ENCODE measurements at places on chromosomes 7 and 10. TPM values are rescaled to one million over a fixed set of nuclear protein-coding genes. Genes with fewer than 3 reads are reported as not detected.

Gene STEAP4
- total RNA-seq, result 0.15 TPM

Gene SDK1
- total RNA-seq, result 0.05 TPM

Gene INMT
- total RNA-seq, result 0.32 TPM

Gene CNPY1
- total RNA-seq, result not detected

Gene ZNF425
- total RNA-seq, result 2.1 TPM

DNA sequence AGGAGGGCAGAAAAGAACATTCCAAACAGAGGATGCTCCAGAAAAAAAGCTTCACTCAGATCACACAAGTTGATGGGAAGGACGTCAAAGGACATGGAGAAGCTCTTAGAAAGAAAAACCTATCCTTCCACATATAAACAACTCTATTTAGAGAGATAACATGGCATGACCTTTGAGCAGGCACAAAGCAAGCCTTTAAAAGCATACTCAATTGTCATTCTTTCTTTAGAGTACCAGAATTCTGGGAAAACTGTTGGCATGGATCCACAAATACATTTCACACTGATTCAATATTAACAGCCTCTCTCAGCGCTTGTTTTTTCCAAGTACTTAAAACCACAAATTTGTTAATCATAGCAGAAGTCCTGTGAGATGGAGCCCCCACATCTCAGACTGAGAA lies 7.3 kb upstream of the ABLIM1 start:
- no peak overlapping the region for H3K4me3 ChIP-seq
- peaks cover 23% of the 10 kb centered on the region for H3K27me3 ChIP-seq
- no peak for DNase-seq
- no peak overlapping the region for H3K27ac ChIP-seq
- no peaks in the 10 kb centered on the region for H3K4me1 ChIP-seq

- peak overlapping the region; percentile 1 for H3K4me3 ChIP-seq
- peaks cover 36% of the 10 kb centered on the region for H3K4me1 ChIP-seq
- H3K27me3 ChIP-seq, result no peaks in the 10 kb centered on the region
- H3K27ac ChIP-seq, result peak overlapping the region; percentile 14
- H3K36me3 ChIP-seq, result no peaks in the 10 kb centered on the region
- DNase-seq, result no peak
These were observed 6.7 kb downstream of the LAMB1 start for GRCh38 chr7:107996072-107996882.

- no peaks in the 10 kb centered on the region for H3K27me3 ChIP-seq
- no peaks in the 10 kb centered on the region for H3K36me3 ChIP-seq
- H3K4me1 ChIP-seq, result peaks cover 34% of the 10 kb centered on the region
- DNase-seq, result peak; percentile 40
These were observed 32.2 kb upstream of the COL13A1 start for GRCh38 chr10:69769395-69769992.

DNA sequence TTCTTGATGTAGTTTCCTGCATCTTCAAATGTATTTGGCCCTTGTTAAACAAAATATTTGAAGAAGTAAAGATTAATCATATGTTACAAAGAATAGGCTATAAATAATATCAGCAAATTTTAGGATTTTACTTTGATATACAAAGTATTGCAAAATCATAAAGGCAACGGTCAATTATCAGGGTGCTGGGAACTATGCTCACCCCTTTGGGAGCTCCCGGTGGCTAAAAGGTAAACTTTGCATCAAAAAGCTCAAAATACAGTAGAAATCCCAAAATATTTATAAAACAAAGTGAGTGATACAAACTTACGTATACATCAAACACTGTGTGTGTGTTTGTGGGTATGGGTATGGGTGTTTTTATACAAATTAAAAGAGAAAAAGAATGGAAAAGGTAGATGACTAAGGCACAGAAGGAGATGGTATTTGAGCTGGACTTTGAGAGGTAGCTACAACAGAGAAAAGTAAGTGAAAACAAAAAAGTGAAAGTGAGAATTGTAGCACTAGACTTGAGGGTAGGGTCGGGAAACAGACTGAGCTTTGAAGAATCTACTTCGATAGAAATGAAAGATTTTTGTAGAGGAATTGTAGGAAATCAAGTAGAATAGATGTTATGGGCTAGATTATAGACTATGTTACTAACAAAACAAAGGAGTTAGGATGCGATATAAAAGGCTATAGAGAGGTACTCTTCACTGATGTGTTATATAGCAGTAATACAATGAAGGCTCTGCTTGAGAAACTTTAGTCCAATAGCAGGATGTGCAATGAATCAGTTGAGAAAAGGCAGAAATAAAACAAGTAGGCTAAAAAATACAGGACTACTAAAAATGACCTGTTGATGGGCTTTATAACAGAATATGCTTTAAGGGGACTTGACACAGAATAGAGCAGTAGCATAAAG lies 52.8 kb downstream of the GNAT3 start:
- H3K4me3 ChIP-seq, result no peak overlapping the region
- DNase-seq, result no peak
- no peak overlapping the region for H3K27ac ChIP-seq
- no peaks in the 10 kb centered on the region for H3K36me3 ChIP-seq
- H3K4me1 ChIP-seq, result no peaks in the 10 kb centered on the region

DNA sequence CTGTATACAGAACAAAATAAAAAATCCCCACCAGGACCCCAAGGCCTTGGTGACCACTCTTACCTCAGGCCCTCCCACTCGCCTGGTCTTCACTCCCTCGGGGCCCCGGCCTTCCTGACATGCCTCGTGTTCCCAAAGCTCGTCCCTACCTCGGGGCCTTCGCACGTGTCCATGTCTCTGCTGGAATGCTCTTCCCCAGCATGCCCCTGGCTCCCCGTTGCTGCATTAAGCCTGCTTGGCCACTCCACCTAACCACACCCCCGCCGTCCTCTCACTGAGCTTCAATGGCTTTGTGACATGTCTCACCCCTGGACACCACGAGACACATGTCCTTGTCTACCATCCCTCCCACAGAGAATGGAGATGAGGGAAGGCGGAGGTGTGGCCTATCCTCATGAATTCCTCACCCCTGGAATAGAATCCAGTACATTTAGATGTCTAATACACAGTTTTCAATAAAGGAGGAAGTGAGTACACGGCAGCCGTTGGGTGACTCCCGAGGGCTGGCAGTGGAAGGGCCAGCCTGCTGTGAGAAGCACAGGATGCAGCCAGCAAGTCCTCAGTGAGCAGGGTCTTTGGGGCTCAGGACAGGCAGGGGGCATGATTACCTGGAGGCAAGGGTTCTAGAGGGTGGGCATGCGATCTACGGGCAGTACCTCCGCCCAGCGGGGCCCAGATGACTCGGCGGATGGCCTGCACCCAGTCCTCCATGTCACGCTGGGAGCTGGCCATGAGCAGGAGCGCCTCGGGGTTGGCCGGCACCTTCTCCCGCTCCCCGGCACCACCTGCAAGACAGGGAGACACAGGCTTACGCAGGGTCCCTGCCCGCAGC lies 125.7 kb downstream of the ARHGAP22 start:
- no peak overlapping the region for H3K27ac ChIP-seq
- no peaks in the 10 kb centered on the region for H3K36me3 ChIP-seq
- H3K27me3 ChIP-seq, result no peaks in the 10 kb centered on the region
- H3K4me3 ChIP-seq, result no peak overlapping the region

DNA sequence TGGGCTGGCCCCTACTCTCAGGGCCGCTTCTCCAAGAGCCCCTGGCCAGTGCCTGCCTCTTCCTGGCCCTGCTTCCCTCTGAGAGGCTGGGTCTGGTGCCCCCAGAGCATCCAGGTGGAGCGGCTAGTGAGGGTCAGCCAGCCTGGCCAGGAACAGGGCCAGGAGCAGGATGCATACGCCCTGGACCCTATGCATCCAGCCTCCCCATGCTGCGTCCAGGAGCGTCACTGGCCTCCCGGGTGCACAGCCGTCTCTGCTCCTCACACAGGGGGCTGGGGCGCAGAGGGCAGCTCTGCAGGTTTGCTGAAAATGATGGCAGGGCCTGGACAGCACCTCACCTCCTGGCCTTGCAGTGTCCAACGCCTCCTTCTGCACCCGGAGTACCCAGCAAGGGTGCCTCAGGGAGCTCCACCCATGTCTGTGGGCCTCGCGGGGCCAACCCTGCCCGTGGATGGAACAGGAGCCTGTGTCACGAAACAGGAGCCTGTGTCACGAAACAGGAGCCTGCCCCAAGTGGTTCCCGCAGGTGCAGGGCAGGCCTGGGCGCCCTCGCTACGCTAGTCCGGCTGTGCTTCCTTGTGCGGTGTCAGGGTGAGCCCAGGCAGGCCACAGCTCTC lies 246.2 kb upstream of the PPP2R2D start:
- DNase-seq, result no peak
- H3K27me3 ChIP-seq, result no peaks in the 10 kb centered on the region
- no peak overlapping the region for H3K27ac ChIP-seq
- H3K4me3 ChIP-seq, result no peak overlapping the region
- no peaks in the 10 kb centered on the region for H3K36me3 ChIP-seq
- H3K4me1 ChIP-seq, result no peaks in the 10 kb centered on the region

DNA sequence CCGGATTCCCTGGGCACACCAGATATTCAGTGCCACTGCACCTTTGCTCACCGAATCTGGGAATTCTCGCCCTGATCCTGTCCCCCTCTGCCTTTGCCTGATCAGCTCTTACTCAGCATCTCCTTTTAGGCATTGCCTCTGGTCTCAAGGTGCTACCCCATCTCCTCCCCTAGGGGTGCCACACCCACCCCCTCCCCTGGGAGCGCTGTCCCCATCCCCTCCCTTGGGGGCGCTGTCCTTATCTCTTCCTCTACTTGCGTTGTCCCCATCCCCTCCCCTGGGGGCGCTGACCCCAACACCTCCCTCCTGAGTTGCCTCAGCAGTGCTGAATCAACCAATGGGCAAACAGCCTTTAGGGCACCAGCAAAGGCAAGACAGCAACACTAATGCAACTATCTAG lies 686.9 kb upstream of the FOXK1 start:
- H3K36me3 ChIP-seq, result no peaks in the 10 kb centered on the region
- no peaks in the 10 kb centered on the region for H3K4me1 ChIP-seq
- no peak for DNase-seq
- H3K27ac ChIP-seq, result no peak overlapping the region
- H3K27me3 ChIP-seq, result 0 out of 2 replicates have a peak, but pooled peaks cover 5% of the 10 kb centered on the region

GRCh38 chr10:121974019-121974534 lies 940 bp downstream of the NSMCE4A start:
- H3K27ac ChIP-seq, result peak overlapping the region; percentile 99
- H3K36me3 ChIP-seq, result peaks cover 8% of the 10 kb centered on the region
- H3K4me1 ChIP-seq, result peaks cover 13% of the 10 kb centered on the region
- no peaks in the 10 kb centered on the region for H3K27me3 ChIP-seq
- peak overlapping the region; percentile 83 for H3K4me3 ChIP-seq

- no peaks in the 10 kb centered on the region for H3K27me3 ChIP-seq
- H3K4me3 ChIP-seq, result peak overlapping the region; percentile 71
- H3K36me3 ChIP-seq, result peaks cover 9% of the 10 kb centered on the region
- H3K27ac ChIP-seq, result peak overlapping the region; percentile 97
These were observed 1.8 kb downstream of the LRCH4 start for GRCh38 chr7:100584054-100584682.

DNA sequence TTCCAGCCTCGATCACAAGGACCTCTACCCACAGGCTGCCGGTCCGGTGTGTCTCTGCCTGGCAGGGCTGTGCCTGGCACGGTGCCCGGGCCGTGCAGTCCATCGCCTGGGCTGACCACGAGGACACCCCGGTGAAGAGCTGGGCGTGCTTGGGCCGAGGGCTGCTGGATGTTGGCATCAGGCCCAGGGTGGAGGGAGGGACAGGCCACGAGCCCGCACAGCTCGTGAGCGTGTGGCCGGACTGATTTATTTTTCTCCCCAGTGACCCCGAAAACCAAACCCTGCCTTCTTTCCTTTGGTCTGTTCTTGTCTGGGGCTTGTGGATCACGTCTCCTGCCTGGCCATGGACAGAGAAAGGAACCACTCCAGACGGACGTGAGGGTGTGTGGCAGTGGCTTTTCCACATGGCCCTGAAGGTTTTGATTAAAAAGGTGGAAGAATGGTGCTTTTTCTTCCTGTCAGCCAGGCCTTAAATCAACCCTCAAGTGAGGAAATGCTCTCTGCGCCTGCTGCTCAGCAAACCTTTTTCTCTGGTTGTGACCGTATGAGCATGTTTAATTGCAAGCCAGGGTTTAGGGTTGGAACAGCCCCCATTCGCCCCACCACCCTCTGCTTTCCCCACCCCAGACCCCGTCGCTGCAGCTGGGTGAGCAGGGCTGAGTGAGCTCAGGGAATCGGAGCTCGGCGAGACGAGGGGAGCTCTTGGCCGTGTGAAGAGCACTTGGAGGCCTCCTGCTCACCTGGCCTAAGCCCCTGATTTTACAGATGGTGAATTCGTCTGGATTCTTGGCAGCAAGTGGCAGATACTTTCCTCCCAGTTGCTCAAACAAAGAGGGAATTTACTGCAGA lies 130.1 kb downstream of the RGS10 start:
- H3K27me3 ChIP-seq, result no peaks in the 10 kb centered on the region
- H3K4me1 ChIP-seq, result peaks cover 3% of the 10 kb centered on the region
- H3K36me3 ChIP-seq, result no peaks in the 10 kb centered on the region
- DNase-seq, result no peak
- H3K4me3 ChIP-seq, result no peak overlapping the region

- no peaks in the 10 kb centered on the region for H3K27me3 ChIP-seq
- no peak overlapping the region for H3K4me3 ChIP-seq
- no peak for DNase-seq
- no peak overlapping the region for H3K27ac ChIP-seq
- no peaks in the 10 kb centered on the region for H3K36me3 ChIP-seq
- no peaks in the 10 kb centered on the region for H3K4me1 ChIP-seq
These were observed 13.6 kb downstream of the KPNA7 start for GRCh38 chr7:99194301-99194700.

DNA sequence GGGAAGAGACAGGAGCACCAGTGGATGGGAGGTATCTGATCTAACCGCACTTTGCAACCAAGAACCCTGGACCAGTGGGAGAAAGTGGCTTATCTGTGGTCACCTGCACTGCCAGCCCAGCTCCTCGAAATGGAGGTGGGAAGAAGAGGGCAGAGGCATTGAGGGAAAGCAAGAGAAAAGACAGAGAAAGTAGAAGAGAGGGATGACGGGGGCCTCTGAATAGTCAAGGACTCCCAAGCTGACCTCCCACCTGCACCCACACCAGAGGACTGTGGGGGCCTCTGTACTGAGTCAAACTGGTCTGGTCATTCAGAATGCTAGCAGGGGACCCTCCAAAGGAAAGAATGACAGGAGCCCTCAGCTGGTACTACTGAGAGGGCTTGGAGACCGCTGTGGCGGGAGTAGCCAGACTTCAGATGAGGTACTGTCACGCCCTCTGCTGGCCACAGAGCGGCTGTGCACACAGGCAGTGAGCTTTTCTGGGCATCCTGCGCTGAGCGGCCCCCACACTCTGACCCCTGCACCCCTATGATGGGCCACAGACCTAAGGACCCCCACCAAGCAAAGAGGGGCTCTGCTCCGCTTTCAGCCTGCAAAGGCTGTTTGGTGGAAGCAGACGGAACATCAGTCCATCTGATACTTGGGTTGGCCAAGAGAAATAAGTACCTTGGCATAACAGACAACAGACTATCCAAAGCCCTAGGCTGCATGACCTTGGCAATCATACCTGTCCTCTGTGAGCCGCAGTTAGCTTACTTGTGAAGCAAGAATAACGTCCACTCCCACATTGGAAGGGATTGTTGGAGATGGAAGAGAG lies 112.9 kb downstream of the COL13A1 start:
- no peaks in the 10 kb centered on the region for H3K36me3 ChIP-seq
- H3K4me3 ChIP-seq, result no peak overlapping the region
- no peaks in the 10 kb centered on the region for H3K4me1 ChIP-seq
- no peak overlapping the region for H3K27ac ChIP-seq
- DNase-seq, result peak; percentile 35
- no peaks in the 10 kb centered on the region for H3K27me3 ChIP-seq

- H3K36me3 ChIP-seq, result no peaks in the 10 kb centered on the region
- no peak overlapping the region for H3K27ac ChIP-seq
- no peak overlapping the region for H3K4me3 ChIP-seq
- no peaks in the 10 kb centered on the region for H3K4me1 ChIP-seq
- no peak for DNase-seq
These were observed 21.5 kb downstream of the GPRIN2 start for GRCh38 chr10:46534828-46535524.
